ENCODE measurements at places on chromosomes 7 and 10.

GRCh38 chr10:6877722-6878392, 297.8 kb upstream of the PRKCQ start:
- no peak overlapping the region for H3K27ac ChIP-seq
- DNase-seq, result no peak
- no peaks in the 10 kb centered on the region for H3K36me3 ChIP-seq

GRCh38 chr10:4826792-4827324, 851 bp downstream of the AKR1E2 start:
- peak overlapping the region; percentile 78 for H3K27ac ChIP-seq
- no peaks in the 10 kb centered on the region for H3K27me3 ChIP-seq
- no peaks in the 10 kb centered on the region for H3K36me3 ChIP-seq
- DNase-seq, result no peak
- H3K4me3 ChIP-seq, result peak overlapping the region; percentile 39

GRCh38 chr10:71191551-71192076, 20.8 kb upstream of the UNC5B start:
- peaks cover 4% of the 10 kb centered on the region for H3K27me3 ChIP-seq
- H3K4me3 ChIP-seq, result no peak overlapping the region
- no peaks in the 10 kb centered on the region for H3K4me1 ChIP-seq
- H3K27ac ChIP-seq, result no peak overlapping the region
- DNase-seq, result no peak

DNA sequence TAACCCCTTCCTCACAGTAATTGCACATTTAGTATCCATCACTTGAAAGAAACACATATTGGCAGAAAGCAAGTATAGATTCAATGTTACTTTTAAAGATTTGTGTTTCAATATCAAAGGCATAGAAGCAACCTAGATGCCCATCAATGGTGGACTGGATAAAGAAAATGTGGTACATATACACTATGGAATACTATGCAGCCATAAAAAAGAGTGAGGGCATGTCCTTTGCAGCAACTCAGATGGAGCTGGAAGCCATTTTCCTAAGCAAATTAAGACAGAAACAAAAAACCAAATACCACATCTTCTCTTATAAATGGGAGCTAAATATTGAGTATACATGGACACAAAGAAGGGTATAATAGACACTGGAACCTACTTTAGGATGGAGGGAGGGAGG, 3.6 kb downstream of the OR6V1 start:
- H3K4me3 ChIP-seq, result no peak overlapping the region
- no peaks in the 10 kb centered on the region for H3K27me3 ChIP-seq
- H3K27ac ChIP-seq, result no peak overlapping the region
- no peaks in the 10 kb centered on the region for H3K4me1 ChIP-seq
- no peak for DNase-seq

DNA sequence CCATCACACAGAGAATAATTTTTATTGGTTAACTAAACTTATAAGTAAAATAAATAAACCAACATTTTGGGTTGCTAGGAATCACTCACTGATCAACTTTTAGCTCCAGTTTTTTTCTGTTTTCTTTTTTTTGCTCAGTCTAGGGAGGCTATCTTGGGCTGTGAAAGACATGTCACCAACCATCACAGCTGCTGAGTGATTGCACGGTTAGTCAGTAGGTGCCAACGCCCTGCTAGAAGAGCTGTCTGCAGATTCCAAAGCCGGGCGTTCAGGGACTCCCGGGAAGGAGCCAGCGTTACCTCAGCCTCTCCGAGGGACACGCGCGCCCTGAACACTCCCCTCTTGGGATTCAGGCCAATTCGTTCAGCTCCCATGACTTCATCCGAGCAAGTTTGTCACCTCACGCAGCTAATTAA, 604 bp upstream of the STAM start:
- peak overlapping the region; percentile 84 for H3K4me3 ChIP-seq
- H3K4me1 ChIP-seq, result peaks cover 21% of the 10 kb centered on the region
- DNase-seq, result no peak
- peak overlapping the region; percentile 95 for H3K27ac ChIP-seq
- no peaks in the 10 kb centered on the region for H3K36me3 ChIP-seq
- H3K27me3 ChIP-seq, result no peaks in the 10 kb centered on the region
